NCI-H510A (cell line): ENCODE measurements at places on chromosomes 7 and 10.

DNA sequence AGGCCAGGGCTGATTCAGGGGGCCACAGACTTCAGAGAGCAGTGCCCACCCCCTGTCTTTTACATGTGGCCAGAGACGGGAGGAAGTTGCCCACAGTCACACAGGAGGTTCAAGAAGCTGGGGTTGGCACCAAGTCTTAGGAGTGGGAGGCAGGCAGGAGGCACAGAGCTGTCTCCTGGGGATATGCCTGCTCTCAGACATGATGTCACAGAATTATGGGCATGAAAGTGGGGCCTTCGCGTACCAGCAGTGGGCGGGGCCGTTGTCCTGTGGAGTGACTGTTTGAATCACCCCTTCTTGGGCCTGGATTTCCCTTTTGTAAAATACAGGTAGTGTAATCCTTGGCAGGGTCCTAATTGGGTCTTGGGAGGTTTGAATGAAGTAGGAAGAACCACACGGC is 81.2 kb upstream of the PPIF start:
- no peak for DNase-seq

GRCh38 chr10:117884592-117884991 is 162.1 kb downstream of the RAB11FIP2 start:
- no peak for DNase-seq

- DNase-seq, result no peak
Measured at GRCh38 chr7:18624459-18624858, 128.9 kb downstream of the HDAC9 start.

DNA sequence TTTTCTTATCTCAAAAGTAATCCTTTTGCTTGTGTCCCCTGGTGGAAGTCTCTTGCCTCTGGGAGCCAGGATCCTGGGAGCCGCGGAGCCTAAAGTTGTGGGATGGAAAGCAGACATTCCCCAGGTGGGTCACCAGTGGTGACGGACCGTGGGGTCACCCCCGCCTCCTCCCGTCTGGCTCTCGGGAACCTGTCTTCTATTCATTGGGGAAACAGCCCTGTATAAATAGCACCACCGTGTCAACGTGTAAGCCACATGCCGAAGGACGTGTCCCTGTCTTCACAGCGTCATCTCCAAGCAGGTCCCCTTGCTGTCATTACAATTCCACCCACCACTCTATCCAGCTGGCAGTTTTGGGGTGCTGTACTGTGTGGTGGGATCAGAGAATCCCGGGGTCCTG is 87.5 kb downstream of the ELFN1 start:
- DNase-seq, result no peak

DNA sequence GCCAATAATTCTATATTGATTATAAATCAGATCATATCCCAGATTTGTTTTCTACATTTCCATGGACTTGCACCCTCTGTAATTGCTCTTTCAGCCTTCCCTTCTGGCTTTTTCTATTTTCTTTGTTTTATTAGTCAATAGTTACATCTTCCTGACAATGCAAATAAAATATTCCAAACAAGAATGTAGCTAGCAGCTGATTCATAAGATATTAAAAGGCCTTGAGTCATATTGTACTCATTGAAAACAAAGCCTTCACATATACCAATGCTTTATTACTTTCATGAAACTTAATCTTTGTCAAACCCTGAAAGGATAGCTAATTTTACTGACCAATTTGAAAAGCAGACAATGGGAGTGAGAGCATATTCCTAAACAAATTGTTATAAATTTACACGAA is 10.7 kb upstream of the SFMBT2 start:
- DNase-seq, result no peak

DNA sequence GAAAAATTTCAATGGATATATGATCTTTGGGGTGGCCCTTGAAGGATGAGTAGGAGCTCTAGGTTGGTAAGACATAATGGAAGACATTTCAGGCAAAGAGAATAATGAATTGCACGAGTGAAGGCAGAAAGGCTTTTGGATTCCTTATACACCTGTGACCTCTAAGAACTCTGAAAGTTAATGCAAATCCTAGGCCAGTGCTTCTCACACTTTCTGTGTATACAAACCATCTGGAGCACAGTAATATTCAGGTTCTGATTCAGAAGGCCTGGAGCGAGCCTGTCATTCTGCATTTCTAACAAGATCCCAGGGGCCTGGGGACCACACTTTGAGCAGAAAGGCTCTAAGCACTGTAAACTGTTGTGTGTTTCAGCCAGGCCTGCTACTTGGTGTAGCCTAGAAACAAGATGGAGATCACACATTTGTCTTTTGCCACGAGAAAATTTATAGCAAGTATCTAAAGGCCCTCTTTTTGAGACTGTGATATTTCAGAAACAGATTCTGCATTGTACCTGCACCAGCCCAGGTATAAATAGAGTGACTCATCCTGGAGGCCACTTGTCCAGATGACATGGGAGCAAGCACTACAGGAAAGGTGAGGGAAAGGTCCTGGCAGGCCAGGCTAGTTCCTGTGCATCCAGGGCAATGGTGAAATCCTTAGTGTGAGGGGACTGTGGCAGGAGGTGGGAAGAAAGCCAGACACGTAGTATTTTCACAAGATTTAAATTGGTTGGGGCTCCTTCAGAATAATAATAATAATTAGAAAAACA is 24.4 kb downstream of the MRPS33 start:
- no peak for DNase-seq

DNA sequence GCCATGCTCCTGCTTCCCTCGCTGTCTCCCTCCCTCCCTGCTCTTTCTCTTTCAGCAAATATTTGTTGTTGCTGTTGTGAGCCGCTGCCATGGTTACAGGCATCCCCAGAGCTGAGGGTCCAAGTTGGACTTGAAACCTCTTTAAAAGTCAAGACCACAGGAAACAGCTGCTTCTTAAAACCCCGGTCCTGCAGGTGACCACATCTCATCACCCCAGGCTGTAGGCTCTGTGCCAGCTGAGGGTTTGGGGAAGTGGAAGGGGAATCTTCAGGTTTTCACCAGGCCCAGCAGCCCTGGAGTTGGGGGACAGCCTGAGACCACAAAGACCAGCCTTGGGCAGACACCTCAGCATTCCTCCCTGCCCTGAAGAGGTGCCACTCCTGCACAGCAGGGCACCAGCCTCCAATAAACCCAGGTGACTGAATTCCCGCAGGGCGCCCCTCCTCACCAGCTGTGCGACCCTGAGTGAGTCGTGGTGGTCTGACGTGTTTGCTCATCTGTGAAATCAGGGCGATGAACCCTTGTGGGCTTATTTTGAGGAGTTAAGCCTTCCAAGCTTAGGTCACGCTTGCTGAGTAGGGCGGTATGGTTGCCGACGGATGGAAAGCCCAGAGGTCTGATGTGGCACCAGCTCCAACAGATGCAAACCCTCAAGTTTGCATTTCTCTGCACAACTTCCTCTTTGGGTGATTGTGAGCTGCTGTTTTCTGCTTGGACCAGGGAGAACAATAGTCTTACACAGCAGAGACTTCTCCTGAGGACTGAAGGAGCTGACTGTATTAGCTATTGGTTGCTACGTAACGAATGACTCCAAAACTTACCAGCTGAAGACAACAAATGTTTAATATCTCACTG is 24.8 kb downstream of the NPTX2 start:
- DNase-seq, result no peak

DNA sequence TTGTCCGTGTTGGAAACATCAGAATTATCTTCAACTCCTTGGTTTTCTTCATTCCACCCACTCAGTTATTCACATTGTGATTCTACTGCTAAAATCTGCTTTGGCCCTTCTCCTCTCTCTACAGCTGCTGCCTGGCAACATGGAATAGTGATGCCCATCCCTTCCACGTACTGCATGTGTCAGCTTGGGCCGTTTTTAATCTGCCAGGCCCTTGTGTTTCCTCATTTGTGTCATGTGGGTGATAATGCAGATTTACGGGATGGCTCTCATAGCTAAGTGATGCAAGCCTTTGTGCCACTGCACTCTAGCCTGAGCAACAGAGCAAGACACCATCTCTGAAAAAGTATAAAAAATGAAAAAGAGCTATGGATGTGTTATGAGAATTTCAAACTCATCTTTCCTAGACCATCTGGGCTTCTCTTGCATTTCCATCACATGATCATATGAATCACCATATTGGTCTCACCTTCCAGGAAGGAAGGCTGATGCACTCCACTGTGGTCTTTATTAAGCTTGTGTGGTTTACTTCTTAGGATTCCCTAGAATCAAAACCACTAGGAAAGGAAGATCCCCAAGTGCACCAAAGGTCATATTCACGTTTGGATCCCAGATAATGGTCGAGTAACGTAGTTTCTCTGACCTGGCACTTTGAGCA is 20.6 kb upstream of the CELF2 start:
- DNase-seq, result no peak

DNA sequence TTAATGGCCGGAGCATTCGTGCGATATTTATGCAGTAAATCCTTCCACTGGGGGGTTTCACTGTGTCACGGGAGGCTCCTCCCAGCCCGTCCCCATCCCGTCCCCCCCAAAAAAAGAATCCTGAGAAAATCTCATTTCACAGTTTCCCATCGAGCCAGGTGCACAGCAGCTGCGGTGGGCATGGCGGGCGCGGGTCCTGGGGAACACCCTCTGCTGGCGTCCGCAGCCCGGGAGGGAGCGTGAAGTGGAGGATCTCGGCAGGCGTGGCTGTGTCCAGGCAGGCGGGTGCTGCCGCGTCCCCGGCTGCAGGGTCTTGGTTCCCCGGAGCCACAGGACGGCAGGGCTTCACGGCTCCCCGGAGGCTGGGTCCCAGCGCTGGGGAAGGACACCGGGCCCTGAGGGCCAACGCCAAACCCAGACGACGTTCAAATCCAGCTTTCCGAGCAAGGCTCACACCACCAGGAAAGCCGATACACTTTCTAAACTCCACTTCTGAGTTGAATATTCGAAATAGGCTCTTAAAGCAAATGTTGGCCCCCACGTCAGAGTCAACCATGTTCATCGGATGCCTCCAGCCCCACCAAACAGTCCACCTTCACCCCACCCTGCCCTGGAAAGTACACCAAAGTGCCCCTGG is 55.7 kb downstream of the PDGFA start:
- no peak for DNase-seq

DNA sequence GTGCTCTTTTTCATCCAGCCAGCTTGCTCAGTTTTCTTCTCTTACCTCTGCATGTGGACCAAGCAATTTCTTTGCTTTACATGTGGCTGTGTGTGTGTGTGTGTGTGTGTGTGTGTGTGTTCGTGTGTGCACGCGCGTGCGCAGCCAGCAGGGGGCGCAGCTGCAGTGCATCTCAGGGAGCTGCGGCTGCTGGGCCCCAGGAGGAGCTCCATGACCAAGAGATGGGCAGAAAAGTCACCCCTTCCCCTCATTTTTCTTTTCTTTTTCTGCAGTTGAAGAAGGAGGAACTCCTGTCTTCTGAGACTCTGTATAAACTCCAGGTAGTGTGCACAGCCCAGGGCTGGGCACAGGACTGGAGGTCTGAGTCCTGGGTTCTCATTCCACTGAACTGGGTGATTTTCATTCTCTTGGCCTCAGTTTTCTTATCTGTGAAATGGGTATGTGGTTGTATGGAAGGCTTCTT is 41.8 kb downstream of the BLNK start:
- peak; percentile 63 for DNase-seq

DNA sequence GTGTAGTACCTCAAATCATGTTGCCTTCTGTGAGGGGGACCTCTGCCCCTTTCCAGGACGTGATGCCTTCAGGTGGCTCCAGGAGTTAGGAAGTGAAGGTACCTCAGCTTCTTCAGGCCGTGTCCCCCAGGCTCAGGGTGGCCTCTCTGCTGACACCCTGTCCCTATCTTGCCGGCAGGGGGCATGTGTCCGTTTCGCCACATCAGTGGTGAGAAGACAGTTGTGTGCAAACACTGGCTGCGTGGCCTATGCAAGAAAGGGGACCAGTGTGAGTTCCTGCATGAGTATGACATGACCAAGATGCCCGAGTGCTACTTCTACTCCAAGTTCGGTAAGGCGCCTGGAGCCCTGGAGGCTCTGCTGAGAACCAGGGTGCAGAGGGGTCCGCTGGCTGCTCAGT is 9.2 kb downstream of the CPSF4 start:
- no peak for DNase-seq

- DNase-seq, result no peak
Measured at GRCh38 chr7:26467541-26467940, 175.9 kb downstream of the SNX10 start.

- DNase-seq, result no peak
Measured at GRCh38 chr7:54921116-54921515, 97.7 kb upstream of the EGFR start.

GRCh38 chr10:111784436-111784835 is 399.1 kb downstream of the GPAM start:
- no peak for DNase-seq

DNA sequence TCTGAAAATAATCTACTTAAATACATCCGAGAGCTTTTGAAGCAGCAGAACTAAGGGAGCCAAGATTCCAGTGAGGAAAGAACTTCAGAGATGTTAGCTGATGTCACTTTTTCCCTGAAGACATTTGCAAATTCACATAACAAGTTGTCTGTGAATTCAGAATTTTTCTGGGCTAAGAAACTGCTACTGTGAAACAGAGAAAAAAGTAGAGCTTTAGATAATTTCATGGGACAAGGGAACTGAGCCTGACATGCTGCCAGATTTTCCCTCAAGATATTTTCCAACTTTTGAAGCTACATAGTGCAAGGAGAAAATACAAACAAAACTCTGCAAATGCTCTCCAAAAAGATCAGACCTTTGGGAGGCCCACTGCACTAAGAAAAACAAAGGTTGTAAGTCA is 484.2 kb downstream of the ANKRD7 start:
- no peak for DNase-seq

DNA sequence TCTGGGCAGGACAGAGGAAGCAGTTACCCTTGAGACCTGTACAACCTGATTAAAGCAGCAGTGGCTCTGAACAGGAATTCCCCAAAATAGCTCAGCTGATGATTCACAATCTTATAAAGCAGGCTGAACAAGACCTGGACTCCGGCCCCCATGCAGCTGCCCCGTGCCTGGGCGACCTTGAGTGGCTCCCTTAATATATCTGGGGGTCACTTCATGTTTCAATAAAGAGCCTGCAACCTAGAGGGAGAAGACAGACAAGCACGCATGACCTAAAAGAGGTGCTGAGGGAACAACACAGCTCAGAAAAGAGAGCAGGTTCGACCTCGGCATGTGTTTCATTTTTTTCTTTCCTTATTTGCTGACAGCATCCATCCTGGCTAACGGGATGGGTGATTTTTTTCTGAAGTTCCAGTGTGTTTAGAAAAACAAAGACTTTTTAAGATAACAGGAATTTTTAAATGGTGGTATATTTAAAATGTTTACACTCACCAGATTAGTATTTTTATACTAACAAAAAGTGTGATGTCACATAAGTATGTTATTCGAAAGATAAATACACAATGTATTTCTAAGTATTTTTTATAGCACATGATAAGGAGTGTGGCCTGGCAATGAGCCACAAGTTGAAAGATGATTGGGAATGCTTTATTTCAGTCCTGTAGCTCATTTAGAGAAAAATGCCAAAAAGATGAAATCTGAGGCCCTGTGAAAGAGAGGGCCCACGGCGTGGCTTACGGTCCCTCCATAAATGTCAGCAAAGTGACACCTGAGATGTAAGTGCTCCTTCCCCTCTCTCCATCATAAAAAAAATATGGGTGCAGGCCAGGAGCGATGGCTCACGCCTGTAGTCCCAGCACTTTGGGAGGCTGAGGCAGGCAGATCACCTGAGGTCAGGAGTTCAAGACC is 161.3 kb downstream of the SLIT1 start:
- DNase-seq, result no peak
